Pancreas (tissue), 10 donors: ENCODE measurements at places on chromosomes 3 and 15.
A peak's percentile ranks its signal among the peaks of the same experiment; 100 is the strongest.

- DNase-seq: no peak
Observed at GRCh38 chr15:81480645-81481053, 106.6 kb upstream of the TMC3 start.

GRCh38 chr3:142296507-142296906, 71.1 kb upstream of the GK5 start:
- DNase-seq: no peak

DNA sequence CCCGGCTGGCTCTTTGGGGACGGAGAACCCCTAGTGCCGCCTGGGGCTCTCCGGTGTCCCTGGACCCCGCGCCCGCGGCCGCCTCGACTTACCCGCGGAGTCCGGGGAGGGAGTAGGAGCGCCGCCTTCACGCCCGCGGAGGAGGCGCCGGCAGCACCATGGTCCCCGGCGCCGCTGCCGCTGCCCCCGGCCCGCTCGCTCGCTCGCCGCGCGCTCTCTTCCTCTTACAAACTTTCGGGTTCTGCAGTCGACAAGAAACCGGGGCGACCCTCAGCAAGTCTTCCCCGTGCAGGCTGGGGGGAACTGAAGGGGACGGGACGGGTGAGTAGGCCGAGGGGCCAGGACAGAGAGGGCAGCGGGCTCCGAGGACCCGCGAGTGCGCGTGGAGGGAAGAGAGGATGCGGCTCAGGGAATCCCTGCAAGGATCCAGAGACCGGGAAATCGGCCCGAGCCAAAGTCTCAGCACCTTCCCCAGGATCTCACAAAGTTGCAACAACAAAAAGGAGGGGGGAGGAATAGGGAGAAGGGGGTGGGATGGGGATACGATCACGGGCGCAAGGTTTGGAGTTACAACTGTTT, 2.0 kb downstream of the FOXP1 start:
- peak; percentile 11 for DNase-seq

- no peak for DNase-seq
Observed at GRCh38 chr15:69720536-69720935, 267.9 kb downstream of the RPLP1 start.

DNA sequence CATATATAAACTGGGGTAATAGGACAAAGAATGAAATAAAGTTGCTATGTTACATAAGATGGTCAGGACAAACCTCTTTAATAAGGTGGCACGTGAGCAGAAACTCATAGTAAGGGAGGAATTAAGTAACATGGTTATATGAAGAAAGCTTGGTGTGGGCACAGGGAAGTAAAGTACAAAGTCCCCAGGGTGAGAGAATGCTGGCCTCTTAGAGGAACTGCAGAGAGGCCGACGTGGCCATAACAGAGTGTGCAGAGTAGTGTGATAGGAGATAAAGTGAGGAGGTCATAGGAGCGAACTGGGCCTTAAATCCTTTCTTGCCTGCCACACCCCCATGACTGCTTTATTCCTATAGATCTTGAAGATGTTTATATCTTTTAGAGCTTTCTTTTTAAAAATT, 17.4 kb upstream of the RBMS3 start:
- no peak for DNase-seq

DNA sequence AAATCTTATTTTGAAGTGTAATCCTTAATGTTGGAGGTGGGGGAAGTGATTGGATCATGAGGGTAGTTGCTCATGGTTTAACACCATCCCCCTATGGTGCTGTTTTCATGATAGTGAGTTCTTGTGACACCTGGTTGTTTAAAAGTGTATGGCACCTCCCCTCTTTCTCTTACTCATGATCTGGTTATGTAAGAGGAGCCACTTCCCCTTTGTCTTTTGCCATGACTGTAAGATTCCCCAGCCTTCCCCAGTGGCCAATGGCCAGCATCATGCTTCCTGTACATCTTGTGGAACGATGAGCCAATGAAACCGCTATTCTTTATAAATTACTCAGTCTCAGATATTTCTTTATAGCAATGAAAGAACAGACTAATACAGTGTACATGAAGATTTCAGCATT, 39.8 kb upstream of the GMNC start:
- no peak for DNase-seq

DNA sequence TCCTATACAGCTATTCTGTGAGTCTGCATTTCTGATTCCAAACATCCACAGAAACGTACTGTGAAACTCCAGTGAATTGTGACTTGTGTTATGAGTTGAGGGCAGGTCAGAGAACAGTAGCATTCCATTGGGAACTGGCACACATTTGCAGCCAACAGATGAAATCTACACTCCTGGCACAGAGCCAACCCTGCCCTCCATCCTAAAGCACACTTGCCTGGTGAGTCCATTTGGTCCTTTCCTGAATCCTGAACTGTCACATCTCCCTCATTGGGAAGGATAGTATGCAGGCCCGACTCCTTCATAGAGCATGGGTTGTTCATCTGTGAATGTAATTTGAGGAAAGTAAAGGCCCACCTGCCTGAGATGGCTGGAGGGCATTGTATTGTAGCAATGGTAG, 314.3 kb upstream of the RASGRP1 start:
- no peak for DNase-seq

DNA sequence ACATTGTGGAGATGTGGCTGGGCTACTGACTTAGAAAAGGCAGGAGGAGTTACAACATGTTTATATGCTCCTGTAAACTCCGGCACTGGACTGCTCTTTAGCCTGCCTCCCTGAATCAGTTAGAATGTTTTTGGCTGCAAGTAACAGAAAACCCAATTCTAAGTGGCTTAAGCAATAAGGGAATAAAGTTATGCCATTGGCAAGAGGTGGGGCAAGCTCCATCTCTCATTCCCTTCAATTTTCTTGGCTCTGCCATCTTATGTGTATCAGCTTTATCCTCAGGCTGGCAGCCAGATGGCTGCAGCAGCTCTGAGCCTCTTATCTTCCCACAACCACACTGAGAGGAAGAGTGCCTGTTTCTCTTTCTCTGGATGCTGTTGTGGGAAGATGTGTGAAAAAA, 22.4 kb upstream of the MEIS2 start:
- DNase-seq: no peak

- DNase-seq: no peak
Observed at GRCh38 chr3:24164967-24165602, 220.0 kb downstream of the NR1D2 start.

- DNase-seq: no peak
Observed at GRCh38 chr15:44097552-44097951, 97.5 kb downstream of the FRMD5 start.
